Stimulated activated CD4-positive, alpha-beta T cell treated with anti-CD3 and anti-CD28 coated beads, TNF-alpha, amount 100 ng/mL, for 24 hours (primary cell): ENCODE measurements at places on chromosomes 2 and 18.

GRCh38 chr2:228901531-228901930 is 369.6 kb downstream of the PID1 start:
- no peak for DNase-seq

- no peak for DNase-seq
Measured at GRCh38 chr2:196224756-196225155, 53.4 kb upstream of the STK17B start.

GRCh38 chr18:58470292-58470691 is 158.6 kb downstream of the ALPK2 start:
- no peak for DNase-seq

DNA sequence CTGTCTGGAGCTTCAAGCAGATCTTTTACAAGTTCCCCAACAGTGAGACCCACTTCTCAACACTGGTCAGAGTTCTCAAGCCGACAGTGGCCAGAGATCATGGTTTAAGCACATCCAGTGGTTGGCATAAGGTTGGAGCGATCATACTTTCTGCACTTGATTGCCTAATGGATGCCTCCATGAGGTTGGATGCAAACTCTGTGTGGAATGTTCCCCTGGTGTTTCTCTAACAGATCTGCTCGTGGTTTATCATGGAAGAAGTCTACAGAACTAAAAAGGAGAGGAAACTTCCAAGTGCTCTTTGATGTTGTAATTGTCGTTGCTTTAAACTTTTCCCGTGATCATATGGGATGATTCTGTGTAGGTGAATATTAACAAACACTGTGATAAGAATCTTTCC is 60.7 kb downstream of the SH3RF3 start:
- no peak for DNase-seq

DNA sequence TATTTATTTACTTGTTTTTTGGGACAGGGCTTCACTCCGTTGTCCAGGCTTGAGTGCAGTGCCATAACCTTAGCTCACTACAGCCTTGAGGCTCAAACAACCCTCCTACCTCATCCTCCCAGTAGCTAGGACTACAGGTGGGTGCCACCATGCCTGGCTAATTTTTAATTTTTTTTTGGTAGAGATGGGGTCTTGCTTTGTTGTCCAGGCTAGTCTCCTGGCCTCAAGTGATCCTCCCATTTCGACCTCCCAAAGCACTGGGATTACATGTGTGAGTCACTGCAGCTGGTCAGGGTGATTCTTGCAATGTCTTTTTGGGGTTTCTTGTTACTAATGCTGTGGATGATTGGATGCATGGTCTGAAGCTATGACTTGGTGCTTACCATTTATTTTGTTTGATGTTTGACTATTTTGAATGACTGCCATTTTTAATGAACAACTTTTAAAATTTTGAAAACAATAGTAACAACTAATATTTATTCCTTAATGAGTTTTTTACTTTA is 6.5 kb downstream of the CERS6 start:
- DNase-seq, result no peak

- DNase-seq, result no peak
Measured at GRCh38 chr2:39435234-39435633, 1.9 kb downstream of the MAP4K3 start.

DNA sequence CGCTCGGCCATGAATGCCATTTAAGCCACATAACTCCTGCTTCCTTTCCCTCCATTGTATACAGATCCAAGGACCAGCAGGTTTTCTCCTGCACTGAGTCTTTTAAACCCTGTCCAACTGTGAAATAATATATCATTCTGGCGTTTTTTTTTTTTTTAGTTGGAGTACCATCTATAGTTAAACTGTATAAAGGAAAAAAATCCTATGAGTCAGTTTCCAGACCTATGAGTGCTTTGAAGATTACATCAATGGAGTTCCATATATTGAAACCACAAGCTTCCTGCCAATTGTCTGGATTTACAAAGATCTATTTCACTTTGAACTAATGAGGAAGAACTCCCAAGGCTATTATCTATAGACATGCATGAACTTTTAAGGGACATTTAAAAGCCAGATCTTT is 2.4 kb upstream of the MALT1 start:
- no peak for DNase-seq

GRCh38 chr2:234596696-234597575 is 100.1 kb upstream of the ARL4C start:
- DNase-seq, result no peak

DNA sequence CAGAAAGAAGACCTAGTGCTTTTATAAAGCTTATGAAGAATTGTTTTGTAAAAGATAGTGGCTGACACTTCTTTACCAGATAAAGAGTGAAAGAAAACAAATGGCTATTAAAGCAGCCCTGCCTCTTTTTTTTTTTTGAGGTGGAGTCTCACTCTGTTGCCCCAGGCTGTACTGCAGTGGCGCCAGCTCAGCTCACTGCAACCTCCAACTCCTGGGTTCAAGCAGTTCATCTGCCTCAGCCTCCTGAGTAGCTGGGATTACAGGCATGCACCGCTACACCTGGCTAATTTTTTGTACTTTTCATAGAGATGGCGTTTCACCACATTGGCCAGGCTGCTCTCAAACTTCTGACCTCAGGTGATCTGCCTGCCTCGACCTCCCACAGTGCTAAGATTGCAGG is 12.9 kb downstream of the ARPC2 start:
- DNase-seq, result no peak

DNA sequence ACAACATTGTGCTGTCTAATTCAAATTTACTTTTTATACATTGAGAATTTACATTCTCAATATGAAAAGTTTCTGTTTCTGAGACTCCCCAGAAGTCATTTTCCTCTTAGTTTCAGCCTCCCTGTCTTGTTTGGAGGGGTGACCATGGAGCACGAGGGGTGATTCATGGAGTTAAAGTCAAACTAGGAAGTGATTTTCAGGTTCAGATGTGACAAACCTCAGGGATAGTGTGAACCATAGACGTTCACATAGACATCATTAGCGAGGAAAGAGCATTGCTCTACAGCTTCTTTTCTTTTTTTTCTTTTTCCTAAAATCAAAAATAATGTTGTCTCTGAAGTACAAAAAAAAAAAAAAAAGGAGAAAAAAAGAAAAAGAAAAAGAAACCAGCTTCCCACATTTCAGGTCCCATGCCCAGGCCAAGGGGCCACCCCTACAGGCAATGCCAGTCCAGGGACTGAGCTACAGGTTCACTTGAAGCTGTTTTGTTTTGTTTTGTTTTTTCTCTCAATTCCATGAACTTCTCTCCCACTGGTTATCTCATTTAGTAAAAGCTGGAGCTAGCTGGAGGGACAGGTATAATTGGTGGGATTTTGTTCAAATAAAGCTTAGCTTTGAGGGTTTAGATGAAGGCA is 18.1 kb upstream of the LCLAT1 start:
- no peak for DNase-seq
